Left hindlimb (tissue), 1 donor: ENCODE measurements at places on chromosomes 12 and 14.
A peak's percentile ranks its signal among the peaks of the same experiment; 100 is the strongest.

GRCh38 chr14:60565211-60565610 lies 56.3 kb downstream of the SIX6 start:
- no peak for DNase-seq

DNA sequence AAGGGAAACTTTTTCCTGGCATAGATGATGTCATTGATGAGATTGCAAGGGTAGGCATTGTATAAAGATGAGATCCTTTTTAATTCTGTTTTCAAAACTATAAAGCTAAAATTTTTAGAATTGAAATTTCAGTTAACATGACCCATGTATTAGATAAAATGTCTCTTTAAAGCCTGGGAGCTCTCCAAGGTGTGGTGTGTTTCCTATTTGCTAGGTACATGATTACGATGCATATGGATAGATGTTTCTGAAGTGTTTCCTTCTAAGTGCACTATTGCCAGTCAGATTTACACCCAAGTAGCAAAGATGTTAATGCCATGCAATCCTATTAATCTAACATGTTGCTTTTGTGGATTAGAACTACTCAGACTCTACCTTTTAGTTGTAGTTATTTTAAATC lies 834.7 kb downstream of the DIO2 start:
- DNase-seq: no peak

DNA sequence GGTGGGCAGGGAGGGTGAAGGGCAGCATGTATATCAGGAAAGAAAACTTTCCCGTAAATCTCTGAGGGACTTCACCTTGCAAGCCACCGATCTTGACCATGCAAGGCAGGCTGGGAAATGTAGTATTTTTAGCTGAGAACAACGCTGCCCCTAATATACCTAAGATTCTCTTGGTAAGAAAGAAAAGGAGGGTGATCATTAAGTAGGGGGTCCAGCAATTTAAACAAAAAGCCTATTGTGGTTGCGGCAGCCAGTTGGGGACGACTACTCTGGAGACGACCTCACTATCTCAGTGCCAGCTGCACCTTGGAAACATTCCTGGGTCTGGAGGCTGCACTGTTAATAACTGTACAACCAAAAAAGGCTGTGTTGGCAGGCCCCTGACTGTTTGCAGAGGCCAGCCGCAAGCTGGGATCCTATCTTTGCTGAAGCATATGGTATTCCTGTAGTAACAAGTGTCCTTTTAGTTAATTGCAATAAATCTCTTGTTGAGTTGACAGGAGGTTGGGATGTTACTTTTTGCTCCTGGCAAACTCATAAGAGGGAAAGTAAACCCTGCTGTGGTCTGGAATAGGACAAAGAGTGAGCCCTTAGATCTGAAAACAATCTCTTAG lies 6.4 kb downstream of the APOLD1 start:
- peak; percentile 69 for DNase-seq

GRCh38 chr14:92103363-92103989 lies 2.9 kb downstream of the ATXN3 start:
- no peak for DNase-seq

- DNase-seq: no peak
These were observed 98.0 kb upstream of the RTL1 start for GRCh38 chr14:101001311-101002069.

DNA sequence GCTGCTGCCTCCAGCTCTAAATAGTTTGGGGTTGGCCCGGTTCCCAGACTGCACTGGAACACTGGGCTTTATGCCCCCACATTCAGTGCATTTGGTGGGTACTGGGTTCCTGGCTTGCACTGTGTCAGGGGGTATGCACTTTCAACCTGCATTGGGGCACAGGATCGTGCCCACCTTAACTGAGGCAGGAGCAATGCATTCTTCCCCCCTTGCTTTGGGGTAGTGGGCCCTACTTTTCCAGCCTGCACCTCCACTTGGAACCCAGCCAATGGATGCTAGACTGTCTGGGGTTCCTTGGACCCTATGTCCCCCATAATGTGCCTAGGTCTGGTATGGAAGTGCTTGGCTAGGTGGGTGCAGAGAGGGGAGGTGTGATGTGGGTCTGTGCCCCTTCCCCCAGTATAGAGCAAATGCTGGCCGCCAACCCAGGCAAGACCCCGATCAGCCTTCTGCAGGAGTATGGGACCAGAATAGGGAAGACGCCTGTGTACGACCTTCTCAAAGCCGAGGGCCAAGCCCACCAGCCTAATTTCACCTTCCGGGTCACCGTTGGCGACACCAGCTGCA lies 615 bp downstream of the TARBP2 start:
- DNase-seq: no peak

DNA sequence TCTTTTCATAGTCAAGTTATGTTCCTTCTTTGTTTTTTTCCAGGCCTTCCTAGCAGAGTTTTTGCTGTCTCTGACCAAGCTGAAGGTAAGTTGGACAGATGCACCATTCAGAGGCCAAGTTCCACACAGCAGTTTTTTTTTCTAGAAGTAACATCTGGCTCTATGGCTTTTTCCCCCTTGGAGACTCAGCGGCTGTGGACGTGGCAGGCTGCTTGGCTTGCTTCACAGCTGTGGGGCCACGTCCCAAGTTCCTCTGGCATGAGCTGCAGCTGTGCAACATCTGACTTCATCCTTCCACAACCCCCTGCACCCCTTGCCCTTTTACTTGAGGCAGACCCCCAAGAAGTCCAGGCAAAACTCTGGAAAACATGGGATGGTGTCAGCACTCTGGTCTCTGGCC lies 24.2 kb upstream of the RHOJ start:
- DNase-seq: peak; percentile 49

- DNase-seq: no peak
These were observed 49.5 kb upstream of the METAP2 start for GRCh38 chr12:95424271-95424994.

DNA sequence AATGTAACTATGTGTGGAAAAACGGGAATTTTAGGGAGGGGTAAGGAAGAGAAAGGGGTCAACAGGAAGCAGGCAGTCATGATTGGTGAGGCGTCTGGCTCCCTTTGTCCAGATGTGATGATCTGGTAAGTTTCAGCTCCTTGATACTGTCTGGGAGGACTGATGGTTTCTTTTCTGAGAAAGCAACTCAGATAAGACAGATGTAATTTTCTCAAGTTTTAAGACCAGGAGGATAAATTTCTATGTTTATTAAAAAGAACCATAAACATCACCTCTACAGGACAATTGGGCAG lies 21.9 kb upstream of the AMN1 start:
- DNase-seq: no peak
